NCI-H446 treated with DMSO at 0.1 percent for 48 hours (cell line): ENCODE measurements at places on chromosomes 4 and X.
A peak's percentile ranks its signal among the peaks of the same experiment; 100 is the strongest.

GRCh38 chrX:46260499-46260898 is 284.7 kb downstream of the ZNF674 start:
- no peak for DNase-seq

DNA sequence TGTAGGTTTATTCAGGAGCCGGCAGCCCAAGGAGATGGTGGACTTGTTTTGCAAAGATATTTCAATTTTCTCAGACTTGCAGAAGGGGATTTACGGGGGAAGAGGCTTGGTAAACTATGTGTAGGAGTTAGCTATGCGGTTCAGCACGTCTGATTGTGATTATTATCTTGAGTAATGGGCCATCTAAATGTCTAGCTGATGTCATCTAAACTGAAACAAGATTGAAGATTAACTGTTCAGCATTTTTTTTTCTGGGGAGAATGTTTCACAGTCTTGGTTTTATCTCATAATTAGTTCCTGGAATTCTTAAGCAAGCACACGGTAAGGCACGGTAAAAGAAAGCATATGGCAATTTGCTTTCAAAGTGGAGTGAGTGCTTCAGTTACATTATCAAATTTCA is 207.3 kb upstream of the CXorf51B start:
- DNase-seq = no peak

DNA sequence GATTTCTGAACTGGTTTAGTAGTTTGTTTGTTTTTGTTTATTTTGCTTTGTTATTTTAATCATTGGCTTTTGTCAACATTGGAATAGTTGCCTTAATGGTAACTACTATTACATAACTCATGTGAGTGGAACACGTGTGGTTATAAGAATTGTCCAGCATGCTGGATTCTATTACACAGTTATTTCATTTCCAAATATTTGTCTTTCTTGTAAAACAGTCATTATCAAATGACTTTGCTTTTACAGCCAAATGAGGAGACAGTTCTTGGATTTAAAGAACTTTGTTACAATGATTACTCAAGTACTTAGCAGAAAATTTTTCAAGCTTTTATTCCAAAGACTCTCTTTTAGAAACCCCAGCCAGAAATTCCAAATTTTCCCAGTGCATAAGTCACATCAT is 516.1 kb upstream of the MAGEB2 start:
- DNase-seq = no peak

- no peak for DNase-seq
Observed at GRCh38 chr4:145189981-145190380, 9.6 kb upstream of the OTUD4 start.

DNA sequence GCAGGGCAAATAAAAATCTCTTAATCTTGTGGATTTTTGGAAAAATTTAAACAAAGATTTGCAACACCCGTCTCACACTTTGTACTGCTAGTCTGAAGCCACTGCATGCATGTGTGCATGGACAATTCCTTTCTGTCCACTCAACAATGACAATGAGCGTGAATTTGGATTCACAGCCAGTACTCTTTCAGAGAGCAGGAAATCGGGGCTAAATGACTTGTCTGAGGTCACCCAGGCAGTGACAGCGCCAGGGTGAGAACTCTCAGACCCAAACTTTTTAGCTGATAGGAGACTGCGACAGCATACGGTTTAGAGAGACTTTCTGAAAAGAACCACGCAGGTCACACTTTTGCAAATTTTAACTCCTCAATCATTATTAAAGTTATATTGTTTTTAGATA is 90.9 kb downstream of the ZNF827 start:
- no peak for DNase-seq

- no peak for DNase-seq
Observed at GRCh38 chrX:105314458-105314857, 94.0 kb upstream of the TEX13A start.

DNA sequence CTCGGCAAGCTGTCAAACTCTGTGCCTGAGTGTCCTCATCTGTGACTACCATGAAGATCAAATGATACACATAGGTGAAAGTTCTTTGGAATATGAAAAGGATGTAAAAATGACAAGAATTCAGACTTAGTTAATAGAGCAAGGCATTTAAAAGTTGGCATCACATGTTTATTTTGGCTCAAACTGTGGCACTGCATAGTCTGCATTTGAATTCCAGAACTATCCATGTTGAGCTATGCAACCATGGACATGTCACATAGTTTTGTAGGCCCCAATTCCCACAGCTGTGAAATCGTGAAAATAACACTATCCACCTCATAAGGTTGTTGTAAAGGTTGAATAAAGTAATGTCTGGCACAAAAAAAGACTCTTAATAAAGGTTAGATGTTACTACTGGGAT is 33.9 kb downstream of the AFF2 start:
- no peak for DNase-seq

- DNase-seq = no peak
Observed at GRCh38 chrX:83845397-83845796, 15.5 kb upstream of the CYLC1 start.

- DNase-seq = no peak
Observed at GRCh38 chr4:174332741-174333493, 49.2 kb downstream of the CEP44 start.

DNA sequence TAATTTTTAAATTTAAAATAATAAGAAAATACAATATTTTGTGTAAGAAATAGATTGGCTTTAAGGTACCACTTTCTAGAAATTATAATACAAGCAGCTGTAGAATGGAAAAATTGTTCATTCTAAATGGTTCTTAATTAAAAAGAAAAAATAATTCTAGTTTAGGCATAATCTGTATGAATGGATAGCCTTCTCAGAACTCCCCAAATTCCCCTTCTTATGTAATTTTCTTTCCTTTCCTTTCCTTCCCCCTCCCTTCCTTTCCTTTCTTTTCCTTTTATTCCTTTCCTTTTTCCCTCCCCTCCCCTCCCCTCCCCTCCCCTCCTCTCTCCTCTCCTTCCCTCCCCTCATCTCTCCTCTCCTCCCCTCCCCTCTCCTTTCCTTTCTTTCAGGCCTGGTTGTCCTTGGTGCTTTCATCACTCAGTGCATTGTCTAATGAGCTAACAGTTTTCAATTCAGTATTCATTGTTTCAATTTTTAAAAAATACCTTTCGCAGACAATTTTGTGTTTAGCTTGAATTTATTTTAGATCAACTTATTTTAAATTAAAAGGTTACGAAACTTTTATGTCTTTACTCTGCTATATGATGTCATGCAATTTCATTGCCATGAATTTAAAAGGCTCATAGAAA is 28.8 kb downstream of the LRIT3 start:
- DNase-seq = no peak

GRCh38 chr4:17195461-17196275 is 297.2 kb upstream of the LDB2 start:
- no peak for DNase-seq

GRCh38 chr4:149999485-150000074 is 78.7 kb upstream of the DCLK2 start:
- peak; percentile 83 for DNase-seq

DNA sequence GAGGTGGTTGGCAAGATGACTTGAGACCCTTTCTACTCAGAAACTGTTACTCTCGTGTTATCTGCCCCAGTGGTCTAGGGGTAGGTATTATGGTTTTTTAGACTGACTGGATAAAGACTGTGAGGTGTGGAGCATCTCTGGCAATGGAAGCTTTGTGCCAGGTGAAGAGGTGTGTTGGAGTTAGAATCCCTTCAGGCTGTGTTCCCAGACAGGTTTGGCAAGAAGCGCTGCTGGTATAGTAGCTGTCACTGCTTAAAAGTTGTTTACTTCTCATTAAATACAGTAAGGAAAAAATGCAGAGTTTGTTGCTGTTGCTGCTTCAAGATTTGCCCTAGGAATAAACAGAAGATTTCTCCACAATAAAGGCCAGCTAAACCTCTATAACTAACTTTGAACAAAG is 35.3 kb downstream of the AREG start:
- no peak for DNase-seq

DNA sequence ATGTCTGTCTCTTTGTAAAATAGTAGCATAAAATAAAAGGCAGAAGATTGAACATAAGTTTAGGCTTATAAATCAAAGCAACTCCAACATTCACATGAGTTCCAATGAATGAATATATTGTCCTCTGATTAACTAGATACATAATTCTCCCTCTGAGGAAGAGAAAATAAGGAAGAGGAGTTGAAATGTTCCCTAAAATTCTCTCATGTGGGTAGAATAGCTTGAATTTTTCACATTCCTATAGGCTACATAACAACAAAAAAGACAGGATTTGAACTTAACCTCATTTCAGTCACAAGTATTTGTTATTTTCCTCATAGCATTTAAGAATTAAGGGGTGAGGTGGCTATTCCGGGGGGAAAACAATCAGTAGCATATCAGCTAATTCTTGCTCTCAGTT is 462.4 kb upstream of the NDST4 start:
- DNase-seq = no peak

GRCh38 chr4:40838742-40839141 is 89.0 kb downstream of the NSUN7 start:
- no peak for DNase-seq

DNA sequence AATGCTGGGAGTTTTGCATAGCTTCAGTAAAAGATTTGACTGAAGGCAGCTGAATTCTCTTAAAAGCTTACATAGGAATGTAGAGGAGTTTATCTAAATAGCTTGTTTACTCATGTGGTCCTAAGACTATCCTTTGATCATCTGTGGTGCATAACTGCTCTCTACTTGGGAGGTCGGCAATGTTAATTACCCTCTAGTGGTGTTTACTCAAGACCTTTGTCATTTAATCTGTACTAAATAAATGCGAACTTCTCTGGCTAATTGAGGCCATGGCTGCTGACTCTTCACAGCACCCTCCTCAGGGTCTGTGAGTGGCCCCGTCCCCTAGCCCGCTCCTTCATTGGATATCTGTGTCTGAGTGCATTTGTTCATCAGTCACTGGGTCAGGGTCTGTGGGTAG is 13.8 kb upstream of the TMEM33 start:
- no peak for DNase-seq

GRCh38 chr4:98466868-98467599 is 191.4 kb downstream of the TSPAN5 start:
- DNase-seq = no peak

GRCh38 chr4:5919571-5919970 is 26.7 kb upstream of the CRMP1 start:
- no peak for DNase-seq

DNA sequence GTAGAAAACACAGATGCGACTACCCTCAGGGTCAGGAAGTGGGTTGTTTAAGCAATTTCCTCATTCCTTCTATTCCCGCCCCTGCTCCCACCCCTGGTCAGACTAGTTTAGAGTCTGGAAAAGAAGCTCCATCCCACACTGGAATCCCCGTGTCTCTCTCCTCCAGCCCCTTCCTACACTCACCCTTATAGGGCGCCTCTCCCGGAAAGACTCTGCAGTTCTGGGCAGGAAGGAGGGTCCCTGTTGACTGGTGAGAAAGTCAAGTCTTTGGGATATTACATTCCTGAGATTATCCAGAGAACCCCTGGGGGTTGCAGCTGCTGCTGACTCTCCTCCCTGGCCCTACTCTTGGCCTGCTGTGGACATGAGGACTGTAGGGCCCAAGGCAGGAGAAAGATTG is 11.9 kb downstream of the STARD8 start:
- no peak for DNase-seq

DNA sequence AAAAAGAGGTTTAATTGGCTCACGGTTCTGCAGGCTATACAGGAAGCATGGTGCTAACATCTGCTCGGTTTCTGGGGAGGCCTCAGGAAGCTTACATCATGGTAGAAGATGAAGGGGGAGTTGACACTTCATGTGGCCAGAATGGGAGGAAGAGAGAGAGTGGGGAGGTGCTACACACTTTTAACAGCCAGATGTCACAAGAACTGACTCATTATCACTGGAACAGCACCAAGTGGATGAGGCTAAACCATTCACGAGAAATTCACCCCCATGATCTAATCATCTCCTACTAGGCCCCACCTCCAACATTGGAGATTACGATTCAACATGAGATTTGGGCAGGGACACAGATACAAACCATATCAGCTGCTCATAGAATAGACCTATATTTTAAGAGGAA is 255.8 kb downstream of the OPHN1 start:
- no peak for DNase-seq

DNA sequence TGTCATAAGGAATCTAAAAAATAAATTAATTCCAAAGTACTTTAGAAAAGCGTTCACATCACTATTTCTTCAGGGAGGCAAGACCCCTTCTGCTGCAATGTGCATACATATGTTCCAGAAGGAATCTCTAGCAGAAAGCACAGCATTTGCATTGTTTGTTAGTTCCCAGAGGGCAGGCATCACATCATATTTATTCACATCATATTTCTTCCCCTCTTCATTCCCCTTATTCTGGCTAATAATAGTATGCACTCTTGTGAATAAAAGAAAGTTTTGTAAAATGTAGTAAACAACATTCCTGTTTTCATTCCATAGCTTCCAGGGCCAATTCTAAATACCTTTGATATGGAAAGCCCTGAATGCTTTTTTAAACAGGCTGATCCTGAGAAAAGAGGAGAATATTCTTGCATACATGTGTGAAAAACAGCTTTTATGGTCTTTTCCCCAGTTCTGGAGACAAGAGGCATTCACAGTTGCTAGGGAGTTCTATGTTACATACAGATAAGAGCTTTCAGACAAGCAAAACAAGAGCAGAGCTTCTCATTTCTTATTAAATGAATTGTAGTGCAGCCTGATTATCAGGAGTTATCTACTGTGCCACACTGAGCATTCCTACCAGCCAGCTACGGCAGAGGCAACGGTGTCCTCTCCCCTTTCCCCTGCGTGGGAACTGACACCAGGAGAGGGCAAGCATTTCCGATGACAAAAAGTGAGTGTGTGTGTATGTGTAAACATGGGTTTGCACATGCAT is 15.2 kb downstream of the GATB start:
- no peak for DNase-seq

GRCh38 chrX:20412871-20413486 is 146.3 kb upstream of the RPS6KA3 start:
- DNase-seq = no peak

DNA sequence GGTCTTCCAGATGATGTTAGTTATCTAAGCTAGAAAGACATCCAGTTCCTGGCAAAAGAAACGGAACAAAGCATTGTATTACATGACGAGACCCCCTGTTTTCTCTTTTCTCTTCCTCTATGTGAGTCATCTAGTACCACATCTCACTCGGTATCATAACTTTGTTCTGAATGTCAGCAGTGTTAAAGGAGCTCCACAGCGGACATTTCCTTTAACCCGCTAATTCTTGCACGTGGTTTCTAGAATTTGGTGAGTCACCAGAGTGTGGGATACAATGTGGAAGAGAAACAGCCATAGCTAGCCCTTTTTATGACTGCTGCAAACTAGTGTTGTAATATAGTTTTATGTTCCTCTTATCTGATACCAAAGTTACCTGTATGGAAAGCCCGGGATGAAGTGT is 243.7 kb downstream of the TENM3 start:
- no peak for DNase-seq

- no peak for DNase-seq
Observed at GRCh38 chr4:26938516-26938915, 77.9 kb downstream of the STIM2 start.

DNA sequence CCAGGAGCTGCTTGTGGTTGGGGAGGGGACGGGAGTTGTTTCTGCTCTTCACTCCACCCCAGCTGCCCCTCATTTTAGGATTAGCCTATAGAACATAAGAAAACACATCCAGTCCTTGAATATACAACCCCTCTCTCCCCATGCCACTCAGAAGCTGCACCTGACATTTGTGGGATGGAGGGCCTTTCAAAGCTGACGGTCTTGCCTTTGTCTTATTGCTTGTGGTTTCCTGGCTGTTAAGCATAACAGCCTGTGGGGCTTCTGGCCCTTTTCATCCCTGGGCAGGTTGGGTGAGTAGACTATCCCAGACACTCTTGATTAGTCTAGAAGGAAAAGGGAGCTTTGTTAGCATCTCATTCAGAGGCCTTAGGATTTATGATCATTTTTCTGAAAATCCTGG is 407.6 kb upstream of the BOD1L1 start:
- DNase-seq = no peak
